ENCODE measurements at places on chromosomes 2 and 18.

DNA sequence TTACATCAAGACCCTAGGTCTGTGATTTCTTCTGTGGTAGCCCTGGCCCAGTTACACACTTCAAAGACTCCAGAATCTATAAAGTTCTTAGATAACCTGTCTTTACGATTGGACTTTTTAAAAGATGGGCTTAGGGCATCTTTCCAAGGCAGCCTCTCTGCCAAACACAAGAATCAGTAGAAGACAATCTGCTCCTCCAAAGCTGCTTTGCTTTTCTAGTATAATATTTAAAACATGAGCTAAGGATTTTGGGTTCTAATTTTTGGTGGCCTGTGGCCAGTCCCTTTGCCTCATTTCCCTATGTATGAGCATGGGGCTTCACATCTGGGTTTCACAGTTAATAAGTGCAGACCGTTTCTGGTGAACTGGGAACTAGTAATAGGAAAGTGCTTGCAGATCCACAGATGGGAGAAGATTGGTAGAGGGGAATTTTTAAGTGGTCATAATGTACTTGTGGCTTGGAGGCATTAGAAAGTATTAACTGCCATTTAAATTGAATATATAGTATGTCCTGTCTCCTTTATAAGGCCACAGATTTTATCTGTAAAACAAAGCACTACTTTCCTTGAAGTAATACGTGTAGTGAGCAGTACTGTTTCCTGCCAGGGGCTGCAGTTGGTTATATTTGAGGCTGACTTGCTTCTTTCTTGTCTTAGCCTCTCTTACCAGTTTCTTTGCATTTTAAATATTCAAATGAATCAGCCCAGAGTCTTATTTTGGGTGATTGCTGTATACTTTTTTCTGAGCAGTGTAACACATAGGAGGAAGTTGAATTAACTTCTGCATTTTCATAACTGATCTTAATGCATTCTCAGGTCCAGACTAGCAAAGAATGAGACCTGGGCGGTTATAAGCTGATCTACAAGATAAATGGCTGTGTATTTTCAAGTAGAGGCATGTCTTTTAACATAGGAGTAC, 1.5 kb downstream of the ARPC2 start:
- no peak for DNase-seq

- DNase-seq, result peak; percentile 48
Observed at GRCh38 chr18:49021433-49022129, 70.8 kb upstream of the SMAD7 start.

DNA sequence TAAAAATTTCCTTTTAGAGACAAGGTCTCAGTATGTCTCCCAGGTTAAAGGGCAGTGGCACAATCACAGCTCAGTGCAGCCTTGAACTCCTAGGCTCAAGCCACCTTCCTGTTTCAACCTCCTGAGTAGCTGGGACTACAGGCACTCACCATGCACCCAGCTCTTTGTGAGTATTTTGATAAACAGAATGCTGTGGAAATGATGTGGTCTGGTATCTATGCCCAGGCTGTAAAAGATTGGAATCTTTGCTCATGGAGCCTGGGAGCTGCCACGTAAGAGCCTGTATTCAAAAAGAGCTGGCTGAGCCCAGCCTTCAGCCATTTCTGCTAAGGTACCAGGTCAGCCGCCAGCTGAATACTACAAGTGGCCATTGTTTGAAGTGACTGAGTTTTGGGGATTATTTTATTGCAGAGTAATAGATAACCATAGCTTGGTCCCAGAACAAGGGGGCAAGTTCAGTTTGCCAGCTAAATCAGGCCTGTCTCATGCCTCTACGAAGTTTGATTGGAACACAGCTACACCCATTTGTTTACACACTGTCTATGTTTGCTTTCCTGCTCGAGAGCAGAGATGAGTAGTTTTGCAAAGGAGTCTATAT, 21.3 kb upstream of the ARL5A start:
- no peak for DNase-seq

- DNase-seq, result no peak
Observed at GRCh38 chr2:48383036-48383435, 146.9 kb upstream of the STON1 start.

DNA sequence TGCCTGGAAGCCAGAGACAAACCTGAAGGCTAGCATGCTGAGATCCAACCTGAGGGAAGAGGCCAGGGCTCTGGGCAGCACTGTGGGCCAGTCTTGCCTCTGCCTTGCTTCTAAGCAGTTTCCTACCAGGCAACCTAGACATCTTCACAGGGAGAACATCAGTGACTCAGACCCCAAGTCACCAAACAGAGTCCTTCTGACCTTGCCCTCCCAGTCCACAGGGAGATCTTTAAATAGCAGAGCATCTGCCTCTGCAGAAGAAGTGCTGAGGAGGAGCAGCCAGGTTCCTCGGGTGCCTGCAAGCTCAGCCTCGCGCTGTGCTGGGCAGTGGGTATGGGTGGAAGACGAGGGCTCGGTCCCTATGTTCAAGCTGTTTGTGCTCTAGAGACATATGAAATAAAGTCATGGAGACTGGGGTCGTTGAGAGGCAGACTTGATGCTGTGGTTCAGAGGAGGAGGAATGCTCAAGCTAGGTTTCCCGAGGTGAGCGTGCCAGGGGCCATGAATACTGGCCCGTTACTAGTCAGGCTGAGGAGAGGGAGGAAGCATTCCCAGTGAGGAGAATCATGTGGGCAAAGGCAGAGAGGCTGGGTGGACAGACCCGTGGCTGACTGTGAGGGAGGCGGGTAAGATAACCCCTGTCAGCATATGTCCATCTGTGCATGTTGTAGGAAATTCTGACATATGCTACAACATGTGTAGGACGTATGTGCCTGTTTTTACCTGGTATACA, 66.5 kb downstream of the BOLA3 start:
- no peak for DNase-seq

- no peak for DNase-seq
Observed at GRCh38 chr2:40412456-40412855, 39.4 kb downstream of the SLC8A1 start.

DNA sequence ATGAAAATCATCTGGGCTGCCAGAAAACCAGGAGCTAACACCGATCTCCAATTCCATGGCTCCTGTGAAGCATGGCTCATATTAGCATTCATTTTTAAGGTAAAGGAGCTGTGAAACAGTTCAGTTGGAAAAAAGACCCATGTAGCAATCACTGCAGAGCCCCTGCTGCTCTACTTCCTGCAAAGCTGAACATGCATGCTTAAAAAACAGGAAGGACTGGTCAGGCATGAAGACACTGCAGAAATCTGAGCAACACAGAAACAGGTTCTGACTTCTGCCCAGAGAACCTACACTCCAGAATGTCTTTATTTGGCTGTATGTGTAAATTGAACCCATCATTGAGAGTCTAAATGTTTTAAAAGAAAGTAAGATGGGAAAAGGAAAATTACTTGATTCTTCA, 950.6 kb downstream of the DCDC2C start:
- DNase-seq, result no peak

DNA sequence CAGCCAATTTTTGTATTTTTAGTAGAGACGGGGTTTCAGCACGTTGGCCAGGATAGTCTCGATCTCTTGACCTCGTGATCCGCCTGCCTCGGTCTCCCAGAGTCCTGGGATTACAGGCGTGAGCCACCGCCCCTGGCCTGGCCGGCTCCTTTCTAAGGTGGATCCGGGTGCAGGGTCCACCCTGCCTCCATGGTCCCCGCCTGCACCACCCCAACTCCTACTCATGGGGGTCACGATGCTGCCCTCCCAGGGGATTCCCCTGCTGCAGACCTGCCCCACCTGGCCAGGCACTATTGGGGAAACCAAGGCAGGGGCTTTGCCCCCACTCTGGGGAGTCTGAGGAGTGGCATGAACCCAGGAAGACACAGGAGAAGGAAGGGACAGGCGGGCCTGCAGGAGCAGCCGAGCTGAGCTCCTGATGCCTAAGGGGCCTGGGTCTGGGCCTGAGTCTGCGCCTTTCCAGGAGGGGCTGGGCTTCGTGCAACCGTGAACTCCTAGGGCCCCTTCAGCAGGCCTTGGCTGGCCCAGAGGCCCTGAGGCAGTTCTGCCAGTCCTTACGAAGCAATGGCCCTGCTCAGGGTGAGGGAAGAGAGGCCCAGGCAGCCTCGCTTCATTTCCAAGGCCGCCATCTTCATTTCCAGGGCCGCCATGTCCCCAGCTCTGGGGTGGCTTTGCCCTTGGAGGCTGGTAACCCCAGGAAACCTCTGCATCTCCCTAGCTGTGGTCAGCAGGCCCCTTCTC, 67.2 kb upstream of the SMAD7 start:
- no peak for DNase-seq

DNA sequence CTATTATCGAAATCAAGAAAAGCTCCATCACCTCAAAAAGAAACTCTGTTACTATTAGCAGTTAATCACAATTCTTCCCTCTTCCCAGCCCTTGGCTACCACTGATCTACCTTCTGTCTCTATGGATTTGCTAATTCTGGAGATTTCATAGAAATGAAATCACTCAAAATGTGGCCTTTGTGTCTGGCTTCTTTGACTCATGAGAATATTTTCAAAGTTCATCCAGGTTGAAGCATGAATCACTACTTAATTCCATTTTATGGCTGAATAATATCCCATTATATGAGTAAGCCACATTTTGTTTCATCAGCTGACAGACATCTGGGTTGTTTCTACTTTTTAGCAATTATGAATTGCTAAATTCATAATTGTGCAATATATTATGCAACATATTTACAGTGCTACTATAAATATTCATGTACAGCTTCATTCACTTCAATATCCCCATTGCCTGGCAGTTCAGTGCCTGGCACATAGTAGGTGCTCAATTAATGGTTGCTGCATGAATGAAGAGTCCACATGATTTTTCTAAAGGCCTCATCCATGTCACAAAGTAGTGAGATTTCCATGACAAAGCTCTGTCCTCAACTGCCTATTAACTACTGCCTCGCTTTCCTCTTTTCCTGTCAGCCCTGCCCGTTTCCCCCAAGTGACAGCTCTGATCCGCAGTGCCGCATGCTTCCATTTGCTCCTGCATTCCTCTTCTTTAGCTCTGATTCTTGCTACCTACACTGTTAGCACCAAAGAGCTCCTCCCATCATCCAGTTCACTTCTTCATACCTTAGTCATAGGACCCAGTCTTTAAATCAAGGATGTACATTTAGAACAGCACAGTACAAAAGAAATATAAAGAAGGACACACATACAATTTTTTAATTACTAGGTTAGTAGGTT, 32.8 kb downstream of the CCDC93 start:
- DNase-seq, result no peak

DNA sequence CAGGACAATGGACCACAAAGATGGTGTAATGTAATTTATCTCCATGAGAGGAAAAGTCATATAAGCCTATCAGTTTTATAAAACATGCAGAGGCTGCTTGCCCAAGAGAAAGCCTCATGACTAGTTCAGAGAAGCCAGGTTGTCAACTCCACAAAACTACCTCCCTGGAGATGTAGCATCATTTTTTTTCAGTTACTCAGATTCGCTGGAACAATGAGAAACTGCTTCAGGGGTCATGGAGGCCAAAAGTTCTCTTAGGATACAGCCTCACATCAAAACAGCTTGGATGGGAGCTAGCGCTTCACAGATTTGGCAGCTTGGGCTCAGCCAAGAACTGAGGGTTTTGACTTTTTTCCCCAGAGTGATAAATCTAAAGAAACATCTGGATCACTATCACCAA, 263.5 kb downstream of the INSIG2 start:
- DNase-seq, result no peak

- DNase-seq, result no peak
Observed at GRCh38 chr2:176390276-176391147, 121.3 kb downstream of the MTX2 start.

GRCh38 chr2:216857131-216857550, 2.7 kb downstream of the TNP1 start:
- DNase-seq, result no peak

DNA sequence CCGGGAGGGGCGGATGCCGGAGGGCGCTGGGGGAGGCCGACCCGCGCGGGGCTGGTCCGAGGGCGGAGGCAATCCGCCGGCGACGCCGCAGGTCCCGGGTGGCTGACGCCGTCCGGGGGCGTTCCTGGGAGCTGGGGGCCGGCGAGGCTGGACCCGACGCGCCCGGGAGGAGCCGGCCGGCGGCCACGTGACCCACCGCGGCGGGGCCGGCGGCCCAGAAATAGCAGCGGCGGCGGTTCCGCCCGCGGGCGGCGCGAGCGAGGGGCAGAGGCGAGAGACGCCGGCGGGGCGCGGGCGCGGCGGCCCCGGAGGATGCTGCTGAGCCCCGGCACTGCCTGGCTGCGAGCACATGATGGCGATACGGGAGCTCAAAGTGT, at the start of gene RAB31:
Gene RAB31 (plus strand): TSS at position 245 of the 377 bp plus-strand sequence. CDS start 105 bp downstream, at position 350.
- no peak for DNase-seq
